Common myeloid progenitor, CD34-positive (primary cell): ENCODE measurements at places on chromosomes 5 and 9.
A peak's percentile ranks its signal among the peaks of the same experiment; 100 is the strongest.

DNA sequence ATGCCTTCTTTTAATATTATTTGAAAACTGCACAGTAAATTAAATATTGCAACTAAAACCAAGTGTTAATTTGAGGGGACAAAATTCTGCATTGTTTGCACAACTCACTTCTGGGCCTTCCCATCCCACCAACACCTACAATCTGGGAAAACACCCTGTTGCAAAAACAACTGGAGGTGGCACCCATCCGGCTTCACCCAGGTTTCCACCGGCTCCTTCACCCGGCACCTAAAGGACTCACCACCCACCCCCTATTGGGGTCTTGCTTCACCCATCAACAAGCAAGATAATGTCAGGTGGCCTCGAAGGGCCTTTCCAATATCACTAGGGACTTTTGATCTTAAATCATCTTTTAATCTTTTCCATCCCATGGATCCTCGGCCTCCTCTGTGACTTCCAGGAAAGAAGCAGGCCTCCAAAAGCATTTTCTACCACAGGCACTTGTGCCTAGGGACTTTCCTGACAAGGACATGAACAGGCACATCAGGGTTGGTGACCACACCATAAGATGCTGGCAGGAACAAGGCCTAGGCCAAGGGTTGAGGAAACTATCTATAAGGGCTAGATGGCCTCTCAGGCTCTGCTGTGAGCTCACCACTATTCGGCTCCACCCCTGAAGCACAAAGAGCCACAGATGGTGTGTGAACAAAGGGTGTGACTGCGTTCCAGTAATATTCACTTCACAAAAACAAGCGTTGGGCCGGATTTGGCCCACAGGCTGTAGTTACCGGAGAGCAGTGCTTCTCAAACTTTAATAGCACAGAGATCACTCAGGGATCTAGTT, 205.1 kb downstream of the AUH start:
- no peak for DNase-seq

DNA sequence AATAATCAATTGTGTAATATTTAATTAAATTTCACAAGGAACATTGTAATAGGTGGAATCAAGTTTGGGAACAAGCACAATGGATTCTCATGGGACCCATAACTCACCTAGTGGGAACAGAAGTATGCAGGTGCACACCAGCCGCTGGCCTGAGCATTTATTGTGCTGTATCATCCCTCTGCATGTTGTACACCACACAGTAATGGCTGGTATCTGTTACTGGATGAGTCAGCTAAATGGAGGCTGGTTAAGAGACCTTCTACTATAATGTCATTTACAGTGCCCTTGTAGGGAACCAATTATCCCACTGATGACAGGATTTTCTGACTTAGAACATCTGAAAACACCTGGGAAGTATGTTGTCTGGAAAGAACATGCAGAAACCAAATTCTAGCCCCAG, 3.2 kb upstream of the MAP3K1 start:
- DNase-seq = peak; percentile 47

DNA sequence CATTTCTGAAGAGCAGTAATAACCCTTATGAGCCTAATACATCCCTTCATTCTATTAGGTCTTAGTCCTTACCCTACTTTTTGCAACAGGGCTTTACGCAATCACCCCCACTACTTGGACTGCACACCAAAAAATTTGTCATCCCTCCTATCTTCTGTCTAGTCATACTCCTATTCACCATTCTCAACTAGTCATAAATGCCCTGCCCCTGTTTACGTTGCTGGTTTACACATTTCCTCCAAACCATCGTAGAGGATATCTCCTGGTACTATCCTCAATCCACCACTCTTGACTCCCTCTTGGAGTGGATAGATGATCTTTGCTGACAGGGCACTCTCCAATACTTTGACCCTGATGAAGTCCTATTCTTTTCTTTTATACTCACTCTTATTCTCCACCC, 98.2 kb upstream of the CCNG1 start:
- no peak for DNase-seq

DNA sequence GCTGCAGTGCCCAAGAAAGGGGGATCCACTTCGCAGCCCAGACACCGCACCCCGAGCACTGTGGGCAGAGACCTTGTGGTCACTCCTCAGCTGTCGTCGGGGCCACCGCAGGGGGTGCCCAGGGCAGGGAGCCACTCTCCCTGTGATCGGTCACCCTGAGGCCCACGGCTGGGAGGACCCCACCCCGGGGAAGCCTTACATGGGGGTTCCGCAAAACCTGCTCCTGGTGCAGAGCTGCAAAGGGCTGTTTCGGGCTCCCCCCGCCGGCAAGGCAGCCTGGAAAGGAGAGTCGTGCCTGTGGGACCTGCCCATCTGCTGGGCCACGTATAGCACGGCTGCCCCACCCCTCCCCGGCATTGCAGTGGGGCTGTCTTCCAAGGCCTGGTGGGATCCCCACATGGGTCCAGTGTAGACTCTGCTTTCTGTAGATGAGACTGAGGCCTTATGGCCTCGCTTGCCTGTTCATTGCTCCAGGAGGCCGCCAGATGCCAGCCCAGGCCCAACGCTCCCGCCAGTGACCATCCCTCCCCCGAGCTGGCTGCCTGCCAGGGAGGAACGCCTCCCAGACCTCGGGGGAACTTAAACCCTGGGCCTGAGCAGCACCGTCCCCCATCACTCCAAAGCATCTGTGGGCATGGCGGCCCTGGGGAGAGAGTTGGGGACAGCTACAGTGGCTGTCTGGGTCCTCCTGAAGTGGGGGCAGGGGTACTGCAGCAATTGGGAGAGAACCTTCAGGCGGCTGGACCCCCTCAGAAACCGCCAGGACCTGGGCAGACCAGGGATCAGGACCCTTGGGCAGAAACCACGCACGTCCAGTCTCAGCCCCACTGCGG, 1.6 kb upstream of the DNLZ start:
- DNase-seq = no peak

DNA sequence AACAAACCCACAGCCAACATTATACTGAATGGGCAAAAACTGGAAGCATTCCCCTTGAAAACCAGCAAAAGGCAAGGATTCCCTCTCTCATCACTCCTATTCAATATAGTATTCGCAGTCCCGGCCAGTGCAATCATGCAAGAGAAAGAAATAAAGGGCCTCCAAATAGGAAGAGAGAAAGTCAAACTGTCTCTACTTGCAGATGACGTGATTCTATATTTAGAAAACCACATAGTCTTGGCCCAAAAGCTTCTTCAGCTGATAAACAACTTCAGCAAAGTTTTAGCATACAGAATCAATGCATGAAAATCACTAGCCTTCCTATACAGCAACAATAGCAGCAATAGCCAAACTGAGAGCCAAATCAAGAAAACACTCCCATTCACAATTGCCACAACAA, 333.7 kb upstream of the EDIL3 start:
- DNase-seq = no peak

DNA sequence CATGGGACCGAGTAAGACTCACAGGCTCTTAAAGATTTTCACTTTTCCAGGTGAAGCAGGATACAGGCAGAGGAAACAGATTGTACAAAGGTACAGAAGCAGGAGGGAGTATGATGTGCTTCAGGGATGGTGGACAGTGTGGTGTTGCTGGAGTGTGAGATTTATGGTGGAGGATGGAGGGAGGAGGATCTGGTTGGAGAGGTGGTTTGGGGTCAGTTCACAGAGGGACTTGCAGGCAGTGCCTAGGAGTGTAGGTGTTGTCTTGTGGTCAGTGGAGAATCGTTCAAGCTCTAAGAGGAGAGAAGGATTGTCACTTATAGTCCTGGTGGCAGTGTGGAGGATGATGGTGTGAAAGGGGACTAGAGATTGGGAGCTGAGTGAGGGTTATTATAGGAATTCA, 11.8 kb downstream of the RALGPS1 start:
- DNase-seq = no peak

GRCh38 chr5:61449804-61450492, 117.9 kb downstream of the ZSWIM6 start:
- no peak for DNase-seq

DNA sequence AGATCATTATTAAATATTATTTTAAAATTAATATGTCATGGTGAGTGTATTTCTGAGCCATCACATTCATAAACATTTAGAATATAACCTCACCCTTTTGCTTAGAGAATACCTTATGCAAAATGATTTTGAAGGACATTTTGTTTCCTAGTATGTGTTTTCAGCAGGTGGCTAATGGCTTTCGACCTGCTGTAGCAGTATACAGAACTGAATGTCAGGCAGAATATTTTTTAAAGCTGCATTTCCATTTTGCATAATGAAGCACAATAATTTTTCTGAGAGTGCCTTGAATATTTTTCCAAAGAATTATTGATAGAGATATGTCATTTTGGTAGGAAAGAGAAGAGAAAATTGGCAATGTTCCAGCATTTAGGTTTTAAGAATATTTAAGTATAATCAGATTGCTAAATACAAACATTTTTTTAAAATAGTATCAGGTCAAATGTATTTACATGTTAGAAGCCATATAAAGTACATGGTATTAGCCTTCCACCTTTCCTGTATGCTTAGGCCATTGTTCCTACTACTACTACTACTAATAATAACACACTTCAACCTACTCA, 42.3 kb downstream of the PAM start:
- no peak for DNase-seq

- DNase-seq = peak; percentile 67
These were observed 5.0 kb downstream of the IL3 start for GRCh38 chr5:132065351-132065937.

DNA sequence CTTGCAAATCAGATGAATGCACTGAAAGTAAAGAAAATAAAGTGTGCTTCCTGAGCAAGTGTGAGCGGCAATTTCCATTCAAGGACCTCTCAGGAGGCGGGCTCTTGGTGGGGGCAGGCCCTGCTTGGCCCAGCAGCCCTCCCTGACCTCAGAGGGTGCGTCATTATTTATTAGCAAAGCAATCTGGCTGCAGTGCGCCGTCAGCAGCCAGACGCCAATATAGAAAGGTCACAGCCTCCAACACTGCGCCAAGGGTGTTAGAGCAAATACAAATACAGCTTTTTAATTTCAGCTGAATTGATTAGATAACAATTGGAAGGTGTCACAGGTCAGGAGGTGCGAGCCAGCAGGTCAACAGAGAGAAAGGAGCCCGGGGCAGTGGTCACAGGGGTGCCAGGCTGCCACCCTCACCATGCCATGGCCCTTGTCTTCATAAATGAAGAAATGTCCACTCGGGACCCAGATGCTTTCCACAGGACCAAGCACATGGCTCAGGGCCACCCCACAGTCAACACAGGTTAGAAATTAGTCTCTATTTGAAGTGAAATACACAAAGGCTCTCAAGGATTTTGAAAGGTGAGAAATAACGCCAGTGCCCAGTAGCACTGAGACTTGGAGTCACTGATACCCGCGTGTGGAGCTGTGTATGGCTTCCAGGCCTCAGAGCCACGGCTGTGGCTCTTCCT, 309.8 kb downstream of the IRX2 start:
- no peak for DNase-seq

DNA sequence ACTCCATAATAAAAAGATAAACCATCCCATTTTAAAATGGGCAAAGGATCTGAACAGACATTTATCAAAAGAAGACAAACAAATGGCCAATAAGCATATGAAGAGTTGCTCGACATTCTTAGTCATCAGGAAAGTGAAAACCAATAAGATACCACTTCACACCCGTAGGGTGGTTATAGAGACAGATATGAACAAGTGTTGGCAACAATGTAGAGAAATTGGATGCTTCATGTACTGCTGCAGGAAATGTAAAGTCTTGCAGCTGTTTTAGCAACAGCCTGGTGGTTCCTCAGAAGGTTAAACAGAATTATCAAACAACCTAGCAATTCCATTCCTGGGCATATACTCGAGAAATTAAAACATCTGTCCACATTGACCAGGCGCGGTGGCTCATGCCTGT, 42.5 kb downstream of the GTF3C4 start:
- DNase-seq = no peak

- DNase-seq = no peak
These were observed 51.9 kb downstream of the KLF4 start for GRCh38 chr9:107437716-107438115.

- DNase-seq = no peak
These were observed 228.3 kb downstream of the CACNA1B start for GRCh38 chr9:138105561-138106505.

DNA sequence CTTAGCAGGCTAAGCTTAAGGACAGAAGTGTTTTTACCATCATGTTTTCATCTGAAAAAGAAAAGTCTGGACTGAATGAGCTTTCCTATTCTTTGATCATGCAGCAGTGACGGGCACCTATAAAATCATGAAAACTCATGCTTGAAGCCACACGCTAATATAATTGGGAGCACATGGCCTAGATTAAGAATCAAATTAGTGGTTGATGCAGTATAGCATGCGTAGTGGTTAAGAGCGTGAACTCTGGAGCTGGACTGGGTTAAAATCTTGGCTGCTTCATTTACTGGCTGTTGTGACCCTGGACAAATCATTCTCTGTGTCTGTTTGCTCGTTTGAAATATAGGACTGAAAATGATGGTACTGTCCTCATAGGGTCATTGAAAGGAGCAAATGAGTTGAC, 49.9 kb upstream of the IL13 start:
- no peak for DNase-seq

- peak; percentile 62 for DNase-seq
These were observed 1.9 kb upstream of the PJA2 start for GRCh38 chr5:109411627-109412026.

DNA sequence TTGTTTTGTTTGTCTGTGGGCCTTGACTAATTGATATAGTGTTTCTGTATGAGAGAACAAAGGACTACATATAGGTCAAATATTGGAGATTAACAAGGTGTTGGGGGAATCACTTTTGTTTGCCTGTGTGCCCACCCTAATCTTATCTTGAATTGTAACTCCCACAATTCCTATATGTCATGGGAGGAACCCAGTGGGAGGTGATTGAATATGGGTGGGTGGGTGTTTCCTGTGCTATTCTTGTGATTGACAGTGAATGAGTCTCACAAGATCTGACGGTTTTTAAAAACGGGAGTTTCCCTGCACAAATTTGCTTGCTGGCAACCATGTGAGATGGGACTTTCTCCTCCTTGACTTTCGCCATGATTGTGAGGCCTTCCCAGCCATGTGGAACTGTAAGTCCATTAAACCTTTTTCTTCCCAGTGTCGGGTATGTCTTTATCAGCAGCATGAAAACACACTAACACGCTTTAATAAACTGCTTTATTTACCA, 64.9 kb upstream of the HSPB3 start:
- DNase-seq = no peak

- DNase-seq = peak; percentile 38
These were observed 12.3 kb downstream of the IFNA21 start for GRCh38 chr9:21154018-21154608.

DNA sequence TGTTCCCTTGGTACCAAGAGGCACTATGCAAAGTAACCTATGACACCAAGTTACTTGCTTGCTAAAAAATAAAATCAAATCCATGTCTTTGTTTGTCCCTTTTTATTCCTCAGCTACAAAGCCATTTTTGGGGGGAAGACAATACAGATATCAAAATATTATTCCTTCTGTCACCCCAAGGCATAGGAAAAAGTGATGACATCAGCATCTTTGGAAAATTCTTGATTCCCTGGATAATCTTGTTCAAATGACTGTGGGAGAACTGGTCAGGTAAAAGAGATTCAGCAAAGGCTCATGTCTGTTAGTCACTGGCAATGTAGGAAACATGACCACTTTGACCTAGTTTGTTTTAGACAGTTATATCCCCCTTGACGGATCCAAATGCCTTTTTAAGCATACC, 373.1 kb downstream of the MAT2B start:
- DNase-seq = no peak
